ENCODE measurements at places on chromosomes 7 and 10. TPM values are rescaled to one million over a fixed set of nuclear protein-coding genes. Genes with fewer than 3 reads are reported as not detected.

SPDYE6 gene
- not detected for total RNA-seq

CCDC172 gene
- total RNA-seq: not detected

FAM180A gene
- not detected for total RNA-seq

ZWINT gene
- total RNA-seq: 56.8 TPM

SEPHS1 gene
- total RNA-seq: 34.8 TPM

MBL2 gene
- not detected for total RNA-seq

IGFBP3 gene
- 5.3 TPM for total RNA-seq

DRGX gene
- total RNA-seq: not detected

LYZL1 gene
- total RNA-seq: not detected

GATA3 gene
- total RNA-seq: 3.0 TPM

IFIT3 gene
- 100 TPM for total RNA-seq

GPR158 gene
- not detected for total RNA-seq

LIPK gene
- not detected for total RNA-seq

C10orf105 gene
- total RNA-seq: 0.15 TPM

PNLIPRP2 gene
- total RNA-seq: not detected

PAPSS2 gene
- 43.5 TPM for total RNA-seq

GRM3 gene
- not detected for total RNA-seq

DGKB gene
- total RNA-seq: not detected

SCIN gene
- 0.15 TPM for total RNA-seq

COL13A1 gene
- total RNA-seq: 37.2 TPM

OR6V1 gene
- not detected for total RNA-seq

IKZF1 gene
- not detected for total RNA-seq

CYP2C8 gene
- not detected for total RNA-seq

HMX3 gene
- total RNA-seq: not detected

FKBP6 gene
- not detected for total RNA-seq

SLF2 gene
- total RNA-seq: 25.8 TPM

PPP1R17 gene
- not detected for total RNA-seq

SPOCK2 gene
- total RNA-seq: 0.15 TPM

AGR3 gene
- not detected for total RNA-seq

LRRC4 gene
- 0.32 TPM for total RNA-seq

PAX4 gene
- total RNA-seq: not detected

WDFY4 gene
- 3.2 TPM for total RNA-seq

C1QL3 gene
- total RNA-seq: not detected

RARRES2 gene
- not detected for total RNA-seq

KLLN gene
- 0.30 TPM for total RNA-seq

CNNM1 gene
- not detected for total RNA-seq

TAS2R3 gene
- total RNA-seq: 0.76 TPM

ANXA8L1 gene
- not detected for total RNA-seq

DKK1 gene
- 206 TPM for total RNA-seq

JAKMIP3 gene
- not detected for total RNA-seq

AGAP5 gene
- 1.6 TPM for total RNA-seq

MEST gene
- total RNA-seq: 59.8 TPM

ICA1 gene
- 40.0 TPM for total RNA-seq

SORBS1 gene
- total RNA-seq: 0.32 TPM

C10orf143 gene
- 0.65 TPM for total RNA-seq

TFR2 gene
- not detected for total RNA-seq

CPA4 gene
- 0.32 TPM for total RNA-seq

HABP2 gene
- total RNA-seq: not detected

BTBD16 gene
- total RNA-seq: not detected

ZNF277 gene
- total RNA-seq: 59.4 TPM

TAS2R5 gene
- total RNA-seq: 0.32 TPM

APBB1IP gene
- total RNA-seq: not detected

SLC18A3 gene
- not detected for total RNA-seq

TRDMT1 gene
- total RNA-seq: 6.2 TPM

RELN gene
- total RNA-seq: 1.6 TPM

MSMB gene
- not detected for total RNA-seq

EN2 gene
- total RNA-seq: not detected

All from epithelial cell of umbilical artery (primary cell).